ENCODE measurements at places on chromosomes 2 and 18.

DNA sequence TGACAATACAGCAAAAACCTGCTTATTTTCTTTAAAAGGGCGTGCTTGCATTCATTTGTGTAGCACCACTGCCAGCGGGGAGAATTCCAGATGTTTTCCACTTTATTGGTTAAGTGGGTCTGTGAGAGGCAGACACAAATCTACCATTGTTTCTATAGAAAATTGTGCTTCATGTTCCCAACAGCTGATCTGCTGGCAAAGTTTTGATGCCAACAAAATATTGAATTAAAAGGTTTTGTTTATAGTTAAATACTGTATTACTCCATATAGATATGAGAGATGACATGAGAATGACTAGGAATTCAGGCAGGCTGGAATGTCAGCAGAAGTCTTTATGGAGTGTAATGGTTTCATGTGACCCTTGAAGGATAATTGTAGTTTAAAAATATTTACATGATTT lies 182.7 kb downstream of the MC4R start:
- no peak for DNase-seq

DNA sequence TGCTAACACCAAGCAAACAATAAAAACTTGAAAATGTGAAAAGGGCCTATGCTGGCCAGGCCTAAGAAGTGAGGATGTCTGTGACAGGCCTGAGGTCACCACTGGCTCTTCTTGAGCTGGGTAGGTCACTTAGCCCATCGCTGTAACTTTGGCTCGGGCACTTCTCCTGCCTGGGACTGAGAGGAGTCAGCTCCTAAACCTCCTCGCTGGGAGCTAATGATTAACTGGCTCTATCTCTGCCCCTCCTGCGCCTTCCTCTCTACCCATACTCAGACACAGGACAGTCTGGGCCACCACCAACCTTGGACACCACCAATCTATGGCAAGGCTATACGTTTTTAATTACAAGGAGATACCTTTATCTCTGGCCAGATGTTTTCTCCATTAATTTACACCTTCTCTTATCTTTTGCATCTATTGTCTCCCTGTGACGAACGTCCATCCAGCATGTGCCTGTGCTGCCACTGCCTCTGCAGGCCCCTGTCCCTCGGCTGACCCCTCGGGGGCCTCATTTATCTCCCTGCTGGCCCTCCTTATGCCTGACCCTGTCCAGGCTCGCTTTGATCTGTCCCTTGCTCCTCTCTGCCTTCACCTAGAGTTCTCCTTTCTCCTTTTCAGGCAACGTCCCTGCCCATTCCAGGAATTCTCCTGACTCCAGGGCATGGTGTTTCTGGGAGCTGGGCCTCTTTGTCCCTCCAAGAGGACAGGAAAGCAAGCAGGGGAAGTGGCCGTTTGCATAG lies 149.1 kb upstream of the GATA6 start:
- DNase-seq = no peak

GRCh38 chr18:37956020-37956419 lies 390.4 kb upstream of the CELF4 start:
- DNase-seq = no peak

GRCh38 chr2:108364676-108365297 lies 13.0 kb upstream of the SULT1C4 start:
- no peak for DNase-seq

DNA sequence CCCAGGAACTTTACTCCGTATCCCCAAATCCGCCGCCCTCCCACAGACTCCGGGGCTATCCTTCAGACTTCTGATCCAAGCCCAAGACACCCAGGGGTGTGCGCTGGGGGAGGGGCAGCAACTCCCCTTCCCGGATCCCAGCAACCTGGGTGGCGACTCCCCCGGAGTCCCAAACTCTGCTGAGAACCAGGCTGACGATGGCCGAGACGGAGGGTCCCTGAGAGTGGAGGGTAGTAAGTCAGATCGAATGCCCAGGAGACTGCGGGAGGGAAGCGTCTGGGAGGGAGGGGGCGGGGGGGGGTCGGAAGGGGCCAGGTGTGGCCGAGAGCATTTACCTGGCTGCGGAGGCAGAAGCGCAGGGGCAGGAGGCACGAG lies 7.0 kb upstream of the TNS1 start:
- DNase-seq = no peak

DNA sequence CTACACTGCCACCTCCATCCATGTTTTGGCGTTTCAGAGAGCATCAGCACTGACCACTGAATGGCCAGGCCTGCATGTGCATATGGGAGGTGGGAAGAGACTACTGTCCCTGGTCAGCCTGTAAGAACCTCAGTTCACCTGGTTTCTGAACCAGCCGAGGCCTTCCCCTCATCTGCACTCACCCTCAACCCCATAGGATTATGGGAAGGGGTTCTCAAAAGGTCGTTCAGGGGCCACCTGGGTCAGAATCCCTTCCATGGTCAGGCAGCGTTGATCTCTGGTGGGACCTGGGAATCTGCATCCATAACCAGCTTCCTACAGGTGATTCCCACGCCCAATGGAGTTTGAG lies 36.7 kb downstream of the TET3 start:
- no peak for DNase-seq

DNA sequence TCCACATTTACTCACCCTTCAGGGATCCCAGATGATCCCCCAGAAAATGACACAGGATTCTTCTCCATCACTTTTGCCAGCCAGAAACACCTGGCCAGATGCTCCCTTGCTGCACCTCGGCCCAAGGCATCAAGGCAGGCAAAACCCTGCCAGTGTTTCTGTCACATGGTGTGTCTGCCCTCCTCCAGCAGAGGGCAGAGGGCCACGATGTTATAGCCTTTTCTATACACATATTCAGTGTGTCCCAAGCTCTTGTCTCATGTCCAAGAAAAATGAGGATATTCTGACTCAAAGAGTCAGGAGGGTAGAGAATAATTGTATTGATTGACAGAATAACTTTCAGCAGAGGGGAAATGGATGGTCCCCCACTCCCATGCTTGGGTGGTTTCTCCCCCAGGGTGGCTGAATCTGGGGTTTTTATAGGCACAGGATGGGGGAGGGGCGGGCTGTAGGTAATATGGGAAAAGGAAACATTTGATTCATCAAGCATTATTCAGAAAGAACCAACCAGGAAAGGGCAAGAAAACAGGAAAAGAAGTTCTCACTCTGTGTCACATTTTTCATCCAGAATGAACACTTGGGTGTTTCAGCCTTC lies 933.9 kb downstream of the TRIB2 start:
- no peak for DNase-seq

- DNase-seq = no peak
Measured at GRCh38 chr2:159904959-159905305, 106.9 kb upstream of the CD302 start.

GRCh38 chr18:26813043-26813442 lies 52.5 kb downstream of the AQP4 start:
- no peak for DNase-seq

GRCh38 chr2:43459446-43460173 lies 136.2 kb downstream of the THADA start:
- no peak for DNase-seq

- no peak for DNase-seq
Measured at GRCh38 chr2:72378753-72379348, 231.2 kb upstream of the CYP26B1 start.

- no peak for DNase-seq
Measured at GRCh38 chr2:129192841-129193253, 786.6 kb upstream of the RAB6C start.

- DNase-seq = no peak
Measured at GRCh38 chr18:21386523-21387240, 144.7 kb downstream of the GREB1L start.

- no peak for DNase-seq
Measured at GRCh38 chr2:160241251-160242137, 41.4 kb upstream of the ITGB6 start.

DNA sequence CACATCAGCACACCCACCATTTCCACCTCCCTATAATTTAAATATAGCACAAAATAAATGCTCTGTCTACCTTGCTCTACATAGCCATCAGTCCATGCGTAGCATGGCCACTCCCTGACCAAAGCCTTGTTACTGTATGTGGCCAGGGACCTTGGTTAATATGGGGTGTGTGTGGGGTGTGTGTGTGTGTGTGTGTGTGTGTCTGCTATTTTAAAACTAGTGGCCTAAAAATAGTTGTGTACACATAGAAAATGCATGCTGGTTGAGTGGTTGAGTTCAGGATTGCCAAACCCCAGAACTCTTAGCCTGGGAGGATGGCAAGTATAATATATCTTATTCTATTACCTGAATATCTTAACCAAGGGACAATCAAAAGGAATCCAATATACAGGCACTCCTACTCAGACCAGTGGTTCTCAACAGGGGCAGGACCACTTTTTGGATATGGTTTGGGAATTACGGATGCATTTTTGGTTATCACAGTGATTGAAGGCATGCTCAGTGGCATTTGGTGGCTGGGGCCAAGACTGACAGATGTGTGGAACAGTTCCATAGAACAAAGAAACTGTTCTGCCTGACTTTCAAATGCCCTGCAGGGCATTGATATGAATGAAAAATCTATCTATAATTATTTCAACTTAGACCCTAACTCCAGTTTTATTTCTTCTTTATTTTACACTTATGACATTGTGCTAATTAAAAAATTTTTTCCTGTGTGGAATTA lies 72.3 kb upstream of the PSME4 start:
- no peak for DNase-seq

GRCh38 chr2:107285621-107286299 lies 399.8 kb upstream of the ST6GAL2 start:
- no peak for DNase-seq

DNA sequence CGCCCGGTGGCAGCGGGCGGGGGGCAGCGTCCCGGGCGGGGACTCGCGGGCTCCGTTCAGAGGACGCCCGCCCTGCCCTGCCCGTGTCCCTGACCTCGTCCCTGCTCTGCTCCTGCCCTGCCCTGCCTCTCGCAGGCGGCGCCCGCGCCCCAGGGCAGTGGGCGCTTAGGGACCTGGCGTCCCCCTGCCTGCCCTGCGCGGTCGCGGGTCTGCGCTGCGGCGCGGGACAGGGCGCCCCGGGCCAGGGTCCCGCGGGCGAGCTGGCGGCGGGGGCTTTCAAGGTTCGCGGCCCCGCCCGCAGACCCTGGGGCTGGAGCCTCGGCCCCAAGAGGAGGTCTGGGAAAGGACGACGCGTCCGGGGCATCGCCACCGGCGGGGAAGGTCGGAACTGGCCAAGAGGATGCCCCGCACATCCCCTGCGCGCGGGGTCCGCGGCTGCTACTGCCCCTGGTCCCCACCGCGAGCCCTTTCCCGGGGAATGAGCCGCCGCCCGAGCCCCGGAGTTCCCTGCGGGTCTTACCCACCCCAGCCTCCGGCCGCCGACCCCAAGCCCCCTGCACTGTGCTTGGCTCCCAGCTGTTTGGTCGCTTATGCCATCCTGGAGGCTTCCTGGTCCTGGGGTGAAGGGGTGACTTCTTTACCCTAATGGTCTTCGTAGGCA lies 679 bp downstream of the RNF144A start:
- no peak for DNase-seq

DNA sequence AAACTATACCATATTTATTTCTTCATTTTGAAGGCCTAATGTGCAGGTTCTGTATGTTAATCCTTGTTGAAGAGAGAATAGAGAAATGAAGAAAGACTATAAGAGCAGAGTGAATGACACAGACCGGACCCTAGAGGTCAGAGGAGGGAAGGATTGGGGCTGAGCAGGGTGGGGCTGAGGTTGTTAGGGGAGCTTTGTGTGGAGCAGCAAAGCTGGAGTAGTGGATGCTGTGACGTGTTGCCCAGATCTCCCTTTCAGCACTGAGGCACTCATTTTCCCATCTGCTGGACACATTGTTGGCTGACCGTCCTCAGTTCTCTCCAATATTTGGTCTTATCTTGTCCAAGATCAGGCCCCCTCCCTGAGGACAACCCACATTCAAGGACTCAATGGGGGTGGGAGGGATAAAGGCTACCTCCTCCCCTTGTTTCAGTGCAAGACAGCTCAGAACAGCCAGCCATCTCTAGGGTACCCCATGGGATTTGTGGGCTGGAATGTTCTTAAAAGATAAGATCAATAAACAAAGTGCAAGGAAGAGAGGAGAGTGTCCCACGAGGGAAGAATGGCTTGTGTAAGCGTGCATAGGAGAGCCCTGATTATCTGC lies 143.6 kb downstream of the TDRD15 start:
- no peak for DNase-seq

GRCh38 chr18:6752202-6752860 lies 22.8 kb downstream of the ARHGAP28 start:
- no peak for DNase-seq

DNA sequence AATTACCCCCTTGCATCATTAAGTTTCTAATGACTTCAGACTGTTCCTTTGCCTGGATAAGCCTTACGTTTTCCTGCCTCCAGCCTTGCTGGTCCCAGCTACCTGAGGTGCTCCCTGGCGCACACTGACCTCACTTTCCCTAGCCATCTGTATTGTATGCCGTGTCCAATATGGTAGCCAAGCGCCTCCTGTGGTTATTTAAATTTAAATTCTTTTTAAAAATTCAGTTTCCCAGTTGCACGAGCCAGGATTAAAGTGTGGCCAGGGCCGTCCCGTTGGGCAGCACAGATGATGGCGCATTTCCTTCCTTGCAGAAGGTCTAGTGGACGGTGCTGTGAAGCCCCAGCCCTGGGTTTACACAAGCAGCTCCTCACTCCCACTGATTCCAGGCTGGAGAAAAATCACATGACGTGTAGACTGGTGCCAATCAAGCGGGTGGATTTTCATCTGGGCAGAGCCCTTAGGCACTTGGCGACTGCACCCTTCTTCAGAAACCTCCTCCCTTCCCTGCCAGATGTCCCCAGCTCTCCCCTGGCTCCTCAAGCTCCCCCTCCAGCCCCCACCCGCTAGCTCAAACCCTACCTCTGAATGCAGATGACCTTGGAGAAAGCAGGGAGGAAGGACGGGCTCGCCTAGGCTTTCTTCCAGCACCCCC lies 33.9 kb downstream of the ACKR3 start:
- DNase-seq = no peak

- DNase-seq = no peak
Measured at GRCh38 chr2:174341995-174342685, 7.4 kb downstream of the SP9 start.

GRCh38 chr2:208363485-208363884 lies 43.1 kb upstream of the PTH2R start:
- DNase-seq = no peak

DNA sequence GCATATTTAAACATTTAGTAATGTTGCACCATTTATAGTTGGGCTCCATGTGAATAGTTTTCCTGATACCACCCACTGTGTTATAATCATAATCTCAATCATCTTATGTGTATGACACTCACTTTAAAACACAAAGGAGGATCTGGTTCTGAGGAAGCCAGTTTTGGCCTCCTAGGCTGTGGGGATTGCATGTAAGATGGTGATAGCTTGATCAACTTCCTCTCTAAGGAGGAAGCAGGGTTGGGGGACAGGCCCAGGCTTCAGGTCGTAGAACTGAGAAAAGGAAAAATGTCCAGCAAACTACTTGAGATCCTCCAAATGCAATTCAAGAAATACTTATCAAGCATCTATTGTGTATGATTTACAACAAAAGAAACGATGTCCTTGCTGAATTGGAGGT lies 4.9 kb upstream of the PPM1B start:
- DNase-seq = no peak

- DNase-seq = no peak
Measured at GRCh38 chr18:58838165-58838860, 26.4 kb upstream of the ZNF532 start.
